Esophagus muscularis mucosa (tissue), 4 donors: ENCODE measurements at places on chromosomes 2 and 18. TPM values are rescaled to one million over a fixed set of nuclear protein-coding genes. Genes with fewer than 3 reads are reported as not detected.

DNA sequence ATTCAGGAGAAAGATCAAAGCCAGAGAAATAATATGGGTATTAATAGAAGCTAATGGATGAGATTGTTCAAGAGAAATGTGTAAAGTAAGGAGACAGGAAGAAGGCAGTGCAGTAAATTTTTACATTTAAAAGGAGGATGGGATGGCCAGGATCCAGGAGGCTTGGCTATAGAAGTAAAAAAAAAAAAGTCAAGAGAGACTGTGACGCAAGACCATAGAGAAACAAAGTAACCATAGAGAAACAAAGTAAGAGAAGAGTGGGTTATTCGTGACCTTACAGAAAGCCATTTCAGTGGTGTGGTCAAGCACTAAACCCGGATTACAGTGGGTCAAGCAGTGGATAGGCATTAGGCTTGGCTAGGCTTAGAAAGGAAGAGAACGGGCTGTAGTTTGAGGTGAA, 10.5 kb upstream of the FAM171B start:
- peaks cover 32% of the 10 kb centered on the region for H3K36me3 ChIP-seq
- H3K27me3 ChIP-seq: no peaks in the 10 kb centered on the region
- no peak overlapping the region for H3K27ac ChIP-seq
- no peak for DNase-seq
- no peaks in the 10 kb centered on the region for H3K4me1 ChIP-seq
- no peak overlapping the region for H3K4me3 ChIP-seq

GRCh38 chr2:119011162-119011909, 69.3 kb downstream of the MARCO start:
- H3K27ac ChIP-seq: no peak overlapping the region
- H3K27me3 ChIP-seq: peaks cover 45% of the 10 kb centered on the region
- H3K36me3 ChIP-seq: no peaks in the 10 kb centered on the region
- peaks cover 8% of the 10 kb centered on the region for H3K4me1 ChIP-seq
- no peak for DNase-seq

- no peak overlapping the region for H3K27ac ChIP-seq
- H3K36me3 ChIP-seq: no peaks in the 10 kb centered on the region
- H3K4me3 ChIP-seq: no peak overlapping the region
- no peaks in the 10 kb centered on the region for H3K4me1 ChIP-seq
Measured at GRCh38 chr2:67295406-67295805, 101.7 kb upstream of the ETAA1 start.

PDE11A gene
- total RNA-seq: not detected

GRCh38 chr2:215454519-215455246, 18.8 kb upstream of the FN1 start:
- DNase-seq: no peak
- no peak overlapping the region for H3K27ac ChIP-seq
- no peaks in the 10 kb centered on the region for H3K36me3 ChIP-seq
- no peak overlapping the region for H3K4me3 ChIP-seq

- H3K4me1 ChIP-seq: peaks cover 10% of the 10 kb centered on the region
- no peaks in the 10 kb centered on the region for H3K27me3 ChIP-seq
- H3K4me3 ChIP-seq: no peak overlapping the region
- DNase-seq: no peak
Measured at GRCh38 chr2:111972955-111973565, 74.7 kb downstream of the MERTK start.
